ENCODE measurements at places on chromosomes 12 and 14.

DNA sequence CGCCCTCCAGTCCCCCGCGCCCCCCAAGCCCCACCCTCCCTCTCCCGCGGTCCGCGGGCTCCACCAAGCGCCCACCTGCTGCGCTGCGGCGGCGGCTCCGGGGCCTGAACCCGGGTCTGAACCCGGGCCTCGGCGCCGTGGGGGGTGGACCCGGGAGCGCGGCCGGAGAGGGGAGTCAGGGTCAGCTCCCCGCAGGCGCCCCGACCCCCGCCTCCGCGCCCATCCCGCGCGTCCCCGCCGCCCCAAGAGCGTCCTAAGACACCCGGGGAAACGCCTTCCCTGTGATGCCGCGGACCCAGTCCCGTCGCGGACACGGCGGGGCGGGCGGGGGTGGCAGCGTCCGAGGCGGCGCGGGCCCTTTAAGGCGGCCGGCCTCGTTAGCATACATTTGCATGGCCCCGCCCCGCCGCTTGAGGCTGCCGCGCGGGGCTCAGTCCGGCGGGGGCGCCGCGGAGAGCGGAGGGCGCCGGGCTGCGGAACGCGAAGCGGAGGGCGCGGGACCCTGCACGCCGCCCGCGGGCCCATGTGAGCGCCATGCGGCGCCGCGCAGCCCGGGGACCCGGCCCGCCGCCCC is at the start of gene MMP17:
Gene MMP17 (plus strand): TSS at position 433 of the 574 bp plus-strand sequence. CDS start 102 bp downstream, at position 535.
- DNase-seq = peak; percentile 90

GRCh38 chr12:109463756-109464155 is 13.3 kb downstream of the KCTD10 start:
- DNase-seq = no peak

GRCh38 chr12:62649412-62650138 is 182.9 kb downstream of the MON2 start:
- no peak for DNase-seq

GRCh38 chr14:92686900-92687427 is 61.5 kb downstream of the LGMN start:
- DNase-seq = peak; percentile 59

DNA sequence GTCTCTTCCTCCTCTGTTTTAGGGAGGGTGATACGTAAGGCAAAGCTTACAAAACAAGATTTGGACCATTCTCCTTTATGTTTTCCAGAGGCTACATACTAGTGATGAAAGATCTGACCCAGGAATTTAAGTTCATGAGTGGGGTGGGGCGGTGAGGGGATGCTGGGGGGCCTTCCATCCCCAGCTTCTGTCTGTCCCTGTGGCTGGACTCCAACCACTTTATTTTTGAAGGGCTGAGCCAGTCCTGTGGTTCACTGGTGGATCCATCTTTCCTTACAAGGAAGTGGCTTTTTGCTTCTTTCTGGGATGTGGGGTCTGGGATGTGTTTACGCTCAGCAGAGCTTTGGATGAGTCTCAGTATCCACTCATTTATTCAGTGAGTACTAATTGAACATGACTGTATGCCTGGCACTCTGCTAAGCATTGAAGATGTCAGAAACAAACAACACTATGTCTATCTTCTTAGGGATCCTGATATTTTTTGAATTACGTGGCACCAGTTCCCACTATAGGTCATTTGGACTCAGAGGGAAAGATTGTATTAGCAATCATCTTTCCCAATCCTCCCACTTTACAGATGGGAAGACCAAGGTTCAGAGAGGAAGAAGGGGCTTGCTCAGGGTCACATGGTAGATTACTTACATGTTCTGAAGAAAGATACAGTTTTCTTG is 291.8 kb upstream of the TBX3 start:
- DNase-seq = no peak

DNA sequence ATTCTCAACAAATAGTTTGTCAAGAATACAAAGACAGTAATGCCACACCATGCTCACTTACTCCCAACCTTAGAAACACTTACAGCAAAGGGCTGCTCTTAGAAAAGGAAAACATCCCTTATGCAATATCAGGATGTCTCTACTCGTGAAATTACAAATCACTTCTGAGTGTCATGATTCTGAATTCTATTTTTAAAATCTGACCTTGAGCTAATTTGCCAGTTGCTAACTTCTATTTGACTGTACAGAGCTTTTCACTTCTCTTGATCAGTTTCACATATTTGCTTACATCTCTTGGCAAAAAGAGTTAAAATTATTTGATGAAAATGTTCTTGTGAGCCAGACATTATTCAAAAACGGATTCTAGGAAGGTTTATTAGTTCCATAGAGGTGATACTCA is 136.7 kb upstream of the SLC35F4 start:
- DNase-seq = no peak

DNA sequence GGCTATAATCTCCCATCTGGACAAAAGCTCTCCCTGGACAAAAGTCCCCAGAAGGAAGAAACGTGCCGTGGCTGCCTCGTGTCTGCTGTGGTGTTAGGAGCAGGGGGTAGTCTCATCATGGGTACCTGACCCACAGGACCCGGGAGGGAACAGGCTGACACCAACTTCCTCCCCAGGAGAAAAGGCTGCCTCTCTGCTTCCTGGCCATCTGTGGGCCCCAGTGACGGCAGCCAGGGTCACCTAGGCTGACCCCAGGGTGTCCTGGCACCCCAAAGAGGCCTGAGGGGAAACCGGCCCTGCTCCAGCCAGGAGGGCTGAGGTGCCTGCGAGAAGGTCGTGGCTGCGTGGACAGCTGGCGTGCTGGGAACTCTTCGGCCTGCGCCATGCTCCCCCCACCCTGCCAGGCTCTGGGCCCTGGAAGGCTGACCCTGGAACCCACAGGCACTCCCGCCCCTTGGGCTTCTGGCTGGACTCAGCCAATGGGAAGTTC is 133.9 kb downstream of the RFLNA start:
- peak; percentile 75 for DNase-seq

GRCh38 chr12:89386138-89386537 is 33.8 kb upstream of the DUSP6 start:
- no peak for DNase-seq

DNA sequence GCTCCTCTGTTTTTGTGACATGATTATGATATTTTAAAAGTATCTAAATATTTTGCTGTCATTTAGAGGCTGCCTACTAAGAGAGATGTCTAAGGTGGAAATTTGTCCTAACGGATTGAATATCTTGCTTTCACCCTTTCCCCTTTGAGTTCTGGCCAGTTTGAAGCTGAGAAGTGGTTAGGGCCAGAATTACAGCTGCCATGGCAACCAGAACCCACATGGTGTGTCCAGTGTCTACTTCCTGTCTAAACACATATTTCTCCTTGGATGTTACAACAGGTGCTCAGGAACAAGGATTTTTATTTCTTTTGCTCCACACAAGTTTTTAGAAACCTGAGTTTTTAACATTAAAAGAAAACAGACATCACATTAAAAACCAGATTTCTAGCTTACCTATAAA is 335.1 kb upstream of the OR4E1 start:
- DNase-seq = no peak

- no peak for DNase-seq
Measured at GRCh38 chr12:3700861-3701260, 52.0 kb downstream of the CRACR2A start.

DNA sequence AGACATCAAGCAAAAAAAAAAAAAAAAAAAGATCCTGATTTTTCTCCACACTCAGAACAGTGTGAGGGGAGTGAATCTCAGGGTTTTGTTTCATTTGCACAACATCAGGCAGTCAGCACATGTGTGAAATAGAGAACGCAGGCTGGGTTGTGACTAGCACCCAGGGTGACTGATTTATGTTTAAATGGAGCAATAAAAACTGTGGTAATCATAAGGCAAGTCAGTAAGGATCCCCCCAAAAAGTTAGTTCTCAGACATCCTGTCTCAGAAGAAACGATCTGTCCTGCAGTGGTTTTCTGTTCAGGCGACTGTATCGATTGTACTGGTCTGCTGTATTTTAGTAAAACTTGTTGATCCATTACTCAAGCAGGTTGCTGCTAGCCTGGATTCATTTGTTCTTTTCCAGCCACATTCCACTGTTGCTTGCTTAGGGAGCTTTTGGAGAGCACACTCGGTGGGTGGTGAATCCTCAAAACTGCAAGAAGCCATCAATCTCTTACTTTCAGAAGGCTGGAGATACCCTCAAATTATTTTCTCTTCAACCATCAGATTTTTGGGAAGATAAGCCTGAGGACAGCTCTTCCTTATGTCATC is 107.1 kb downstream of the DACT1 start:
- no peak for DNase-seq

- DNase-seq = peak; percentile 5
Measured at GRCh38 chr14:44170101-44170500, 337.0 kb downstream of the FSCB start.

DNA sequence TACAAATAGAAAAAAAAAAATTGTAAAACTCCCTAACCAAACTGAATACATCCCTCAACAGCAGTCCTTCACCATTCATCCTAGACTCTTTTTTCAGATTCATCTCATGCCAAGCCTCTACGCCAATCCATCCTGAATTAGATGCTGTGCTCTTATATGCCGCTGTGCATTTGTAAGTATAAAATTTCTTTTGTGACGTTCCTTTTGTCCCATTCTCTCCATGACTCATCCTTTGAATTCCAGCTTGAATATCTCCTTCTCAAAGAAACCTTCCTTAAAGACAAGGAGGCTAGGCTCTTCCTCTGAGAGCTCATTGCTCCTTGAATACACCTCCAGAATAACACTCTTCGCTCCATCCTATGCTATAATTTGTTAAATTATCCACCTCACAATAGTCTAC is 359.2 kb downstream of the RMST start:
- DNase-seq = no peak

DNA sequence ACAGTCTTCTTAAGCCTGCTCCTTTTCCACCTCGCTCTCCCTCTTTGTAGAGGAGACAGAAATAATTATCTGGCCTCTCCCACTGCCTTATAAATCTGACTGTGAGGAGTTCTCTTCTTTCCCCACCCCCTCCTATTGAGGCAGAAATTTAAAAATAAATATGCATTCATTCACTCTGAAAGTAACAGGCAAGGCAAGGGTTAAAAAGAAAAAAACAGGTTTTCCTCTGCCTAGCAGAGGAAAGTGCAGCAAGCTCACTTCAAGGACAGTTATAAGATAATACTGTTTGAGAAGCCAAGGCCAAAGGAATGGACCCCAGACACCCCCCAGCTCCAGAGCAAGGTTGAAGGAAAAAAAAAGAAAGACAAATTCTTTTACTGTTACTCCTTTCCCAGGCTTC is 56.3 kb downstream of the DHRS2 start:
- DNase-seq = no peak

- no peak for DNase-seq
Measured at GRCh38 chr12:11734580-11735180, 85.2 kb downstream of the ETV6 start.

DNA sequence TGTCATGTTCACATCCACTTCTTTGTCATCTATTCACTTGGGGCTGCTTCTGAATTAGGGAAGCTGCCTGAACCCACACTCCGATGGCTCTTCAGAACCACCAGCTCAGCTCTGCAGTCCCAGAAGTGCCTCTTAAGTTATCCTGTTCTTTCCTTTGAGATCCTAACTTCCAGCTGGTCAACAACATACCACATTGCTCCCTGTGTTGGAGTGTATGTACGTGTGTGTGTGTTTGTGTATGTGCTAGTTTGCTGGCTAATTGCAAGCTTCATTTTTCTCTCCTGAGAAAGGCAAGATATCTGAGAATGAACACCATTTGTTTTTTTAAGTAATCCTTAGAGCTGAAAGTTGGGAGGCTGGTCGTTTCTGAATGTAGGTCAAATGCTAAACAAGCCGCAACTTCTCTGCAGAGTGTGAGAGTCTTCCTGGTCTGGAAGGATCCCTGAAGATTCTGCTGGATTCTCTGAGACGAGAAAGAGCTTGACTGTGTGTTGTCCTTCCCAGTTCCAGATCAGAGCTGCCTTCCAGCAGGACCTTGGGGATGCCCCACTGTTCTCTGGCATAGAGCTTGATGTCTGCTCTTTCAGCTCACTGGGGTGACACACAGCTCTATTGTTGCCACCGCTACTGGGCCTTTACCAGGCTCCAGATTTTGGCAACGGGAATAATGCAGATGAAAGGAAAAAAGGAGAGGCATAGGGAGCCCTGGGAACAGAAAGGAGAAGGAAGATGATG is 839 bp downstream of the GSG1 start:
- DNase-seq = peak; percentile 32

DNA sequence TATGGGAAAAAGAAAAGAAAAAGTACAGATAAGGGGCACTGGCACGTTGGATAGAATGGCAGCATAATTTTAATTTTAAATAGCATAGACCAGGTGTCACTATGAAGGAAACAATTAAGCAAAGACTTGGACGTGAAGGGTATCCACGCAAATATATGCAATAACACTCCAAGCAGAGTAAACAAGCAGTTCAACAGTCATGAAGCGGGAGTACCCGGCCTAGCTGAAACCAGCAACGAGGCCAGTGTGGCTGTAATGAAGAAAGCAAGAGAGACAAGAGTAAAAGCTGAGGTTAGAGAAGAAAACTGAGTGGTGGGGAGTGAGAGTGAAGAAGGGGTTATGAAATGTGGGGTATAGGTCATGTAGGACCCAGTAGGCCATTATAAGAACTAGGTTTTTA is 85.4 kb downstream of the BCL2L14 start:
- no peak for DNase-seq

GRCh38 chr12:118055865-118056773 is 4.9 kb downstream of the WSB2 start:
- DNase-seq = no peak

GRCh38 chr12:4483885-4484823 is 38.5 kb upstream of the FGF6 start:
- DNase-seq = peak; percentile 18

- DNase-seq = no peak
Measured at GRCh38 chr12:59322473-59322872, 273.4 kb upstream of the SLC16A7 start.

- no peak for DNase-seq
Measured at GRCh38 chr12:124795081-124795948, 68.3 kb downstream of the SCARB1 start.

GRCh38 chr14:37588956-37589714 is 5.9 kb downstream of the FOXA1 start:
- DNase-seq = no peak

- DNase-seq = peak; percentile 91
Measured at GRCh38 chr12:120216742-120217605, 16.1 kb upstream of the RPLP0 start.

- peak; percentile 76 for DNase-seq
Measured at GRCh38 chr12:80936642-80937390, 918 bp downstream of the LIN7A start.

GRCh38 chr14:43894534-43894933 is 612.5 kb downstream of the FSCB start:
- peak; percentile 48 for DNase-seq

DNA sequence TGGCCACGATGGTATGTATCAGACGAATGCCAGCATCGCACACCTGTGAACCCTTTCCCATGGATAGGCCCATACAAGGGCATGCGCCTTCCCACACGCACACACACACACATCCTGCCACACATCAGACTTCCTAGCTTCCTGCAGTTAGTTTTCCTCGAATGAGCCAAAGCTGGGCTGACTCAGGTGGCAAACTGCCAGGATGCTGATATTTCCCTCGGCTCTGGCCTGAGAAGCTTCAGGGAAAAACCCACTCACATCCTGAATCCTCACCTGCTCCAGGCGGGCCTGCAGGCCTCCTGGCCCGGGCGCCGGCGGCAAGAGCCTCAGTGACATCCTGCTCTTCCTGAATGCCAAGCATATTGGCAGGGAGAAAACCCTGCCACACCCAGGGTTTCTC is 22.4 kb downstream of the CALM1 start:
- no peak for DNase-seq

GRCh38 chr12:126582231-126582630 is 1517.0 kb downstream of the AACS start:
- DNase-seq = no peak
